ENCODE measurements at places on chromosomes 12 and 14.

DNA sequence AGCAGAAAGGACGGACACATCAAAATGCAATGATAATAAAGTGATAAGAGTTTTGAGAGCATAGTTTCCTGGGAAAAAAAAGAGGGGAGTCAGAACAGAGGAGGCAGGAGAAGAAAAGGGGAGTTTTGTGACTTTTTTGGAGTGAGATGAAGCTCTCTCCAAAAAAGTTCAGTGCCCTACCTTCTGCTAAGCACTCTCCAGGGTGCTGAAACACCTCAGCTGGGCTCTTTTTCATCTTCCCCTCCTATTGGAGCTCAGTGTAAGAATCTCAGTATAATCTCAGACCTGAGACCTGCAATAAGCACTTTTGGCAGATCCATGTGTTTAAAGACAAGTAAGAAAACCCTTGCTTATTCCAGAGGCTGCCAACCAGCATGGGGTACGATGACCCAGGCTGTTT lies 58.9 kb upstream of the SRRM4 start:
- no peak for DNase-seq

DNA sequence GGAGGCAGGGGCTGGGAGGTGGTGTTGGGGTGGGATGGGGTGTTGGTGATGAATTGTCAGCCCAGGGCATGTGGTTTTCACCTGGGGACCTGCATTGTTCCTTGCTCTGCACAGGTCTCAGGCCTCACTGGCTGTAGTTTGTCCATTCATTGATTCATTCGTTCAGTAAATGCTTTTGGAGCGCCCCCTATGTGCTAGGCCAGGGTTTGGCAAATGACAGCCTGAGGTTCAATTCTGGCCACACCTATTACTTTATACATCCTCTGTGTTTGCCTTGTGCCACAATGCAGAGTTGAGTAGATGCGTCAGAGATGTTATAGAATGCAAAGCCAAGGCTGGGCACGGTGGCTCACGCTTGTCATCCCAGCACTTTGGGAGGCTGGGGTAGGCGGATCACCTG lies 4.7 kb downstream of the ADCK1 start:
- DNase-seq, result no peak

DNA sequence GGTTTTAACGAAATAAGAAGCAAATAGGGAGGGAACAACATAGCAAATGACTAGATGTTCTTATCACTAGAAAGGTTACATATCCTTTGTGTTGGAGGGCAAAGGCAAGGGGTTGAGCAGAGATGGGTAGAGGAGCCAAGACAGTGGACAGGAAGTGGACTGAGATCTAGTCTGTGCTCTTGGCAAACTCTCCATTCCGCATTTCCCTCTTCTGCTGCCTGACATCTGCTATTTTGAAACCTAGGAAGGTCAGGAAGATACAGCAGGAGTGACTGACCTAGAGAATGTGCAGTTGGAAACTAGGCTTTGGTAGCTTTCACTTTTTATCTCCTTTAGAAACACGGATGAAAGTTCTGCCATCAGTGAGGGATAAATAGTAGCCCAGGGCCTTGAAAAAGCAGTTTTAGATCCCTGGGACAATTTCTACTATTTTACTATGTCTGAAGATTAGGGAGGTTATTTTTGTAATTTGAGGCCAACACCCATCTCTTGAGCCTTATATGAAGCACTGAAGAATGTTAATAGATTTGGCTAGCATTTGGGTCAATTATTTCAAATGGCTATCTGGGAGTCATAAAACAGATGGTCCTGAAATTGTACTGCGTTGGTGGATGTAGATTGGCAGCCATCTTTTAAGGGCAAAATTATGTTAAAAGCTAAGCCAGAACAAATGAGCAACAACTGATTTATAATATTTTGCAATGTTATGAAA lies 410.3 kb downstream of the PCNX1 start:
- no peak for DNase-seq

DNA sequence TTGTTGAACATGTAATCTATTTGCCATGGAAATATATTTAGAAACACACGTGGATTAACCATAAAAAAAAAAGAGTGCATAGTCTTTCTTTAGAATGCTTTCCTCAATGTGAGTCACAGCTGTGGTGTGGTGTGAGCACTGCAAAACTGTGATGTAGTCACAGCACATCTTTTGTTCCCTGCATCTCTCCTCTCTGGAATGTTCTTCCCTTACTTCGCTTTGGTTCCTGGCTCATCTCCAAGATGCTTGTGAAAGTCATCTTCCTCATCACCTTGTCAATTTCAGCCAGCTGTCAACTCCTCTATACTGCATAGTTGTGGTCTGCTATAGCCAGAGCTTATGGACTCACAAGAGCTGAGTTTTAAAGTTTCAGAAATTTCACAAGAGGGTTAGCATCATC lies 60.2 kb downstream of the STAB2 start:
- DNase-seq, result no peak

DNA sequence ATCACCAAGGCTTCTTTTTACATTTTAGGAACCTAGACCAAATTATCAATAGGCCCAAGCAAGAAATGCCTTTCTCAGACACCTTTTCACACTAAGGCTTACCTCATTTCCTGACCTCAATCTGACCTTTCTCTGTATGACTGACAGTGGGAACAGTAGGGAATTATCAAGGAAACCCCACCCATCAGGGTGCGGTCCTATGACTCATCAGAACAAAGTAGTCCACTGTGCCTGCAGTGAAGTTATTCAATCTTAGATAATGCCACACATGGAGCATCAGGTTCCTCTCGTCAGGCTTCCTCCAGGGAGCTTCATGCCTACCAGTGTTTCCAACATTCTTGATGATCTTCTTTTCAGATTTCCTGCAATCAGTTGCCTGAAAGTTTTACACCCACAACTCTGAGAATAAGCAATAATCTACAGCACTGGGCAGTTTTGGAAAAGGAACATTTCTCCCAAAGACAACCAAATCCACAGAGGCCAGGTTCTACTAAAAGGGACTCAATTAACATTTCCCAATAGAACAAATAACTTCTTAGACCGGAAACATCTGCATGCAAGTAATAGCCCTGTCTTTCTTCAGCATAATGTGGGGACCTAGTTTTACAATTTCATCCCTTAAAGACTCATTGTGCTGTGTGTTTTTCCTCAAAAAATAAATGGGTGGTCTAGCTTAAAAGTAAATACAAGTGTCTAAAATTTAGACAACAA lies 35.9 kb upstream of the TMTC2 start:
- DNase-seq, result no peak

DNA sequence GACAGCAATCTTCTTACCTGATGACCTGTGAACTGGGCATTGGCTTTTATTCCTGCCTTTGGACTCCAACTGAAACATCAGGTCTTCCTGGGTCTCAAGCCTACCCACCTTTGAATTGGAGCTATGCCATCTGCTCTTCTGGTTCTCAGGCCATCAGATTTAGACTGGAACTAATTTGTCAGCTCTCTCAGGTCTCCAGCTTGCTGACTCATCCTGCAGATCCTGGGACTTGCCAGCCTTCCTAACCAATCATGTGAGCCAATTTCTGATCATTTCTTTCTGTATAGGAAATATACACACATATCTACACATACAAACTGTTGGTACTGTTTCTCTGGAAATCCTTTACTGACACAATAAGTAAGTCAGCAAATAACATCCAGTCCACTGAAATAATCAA lies 65.3 kb upstream of the TSPAN8 start:
- DNase-seq, result no peak

GRCh38 chr12:53963005-53963404 lies 8.3 kb downstream of the HOXC12 start:
- no peak for DNase-seq

DNA sequence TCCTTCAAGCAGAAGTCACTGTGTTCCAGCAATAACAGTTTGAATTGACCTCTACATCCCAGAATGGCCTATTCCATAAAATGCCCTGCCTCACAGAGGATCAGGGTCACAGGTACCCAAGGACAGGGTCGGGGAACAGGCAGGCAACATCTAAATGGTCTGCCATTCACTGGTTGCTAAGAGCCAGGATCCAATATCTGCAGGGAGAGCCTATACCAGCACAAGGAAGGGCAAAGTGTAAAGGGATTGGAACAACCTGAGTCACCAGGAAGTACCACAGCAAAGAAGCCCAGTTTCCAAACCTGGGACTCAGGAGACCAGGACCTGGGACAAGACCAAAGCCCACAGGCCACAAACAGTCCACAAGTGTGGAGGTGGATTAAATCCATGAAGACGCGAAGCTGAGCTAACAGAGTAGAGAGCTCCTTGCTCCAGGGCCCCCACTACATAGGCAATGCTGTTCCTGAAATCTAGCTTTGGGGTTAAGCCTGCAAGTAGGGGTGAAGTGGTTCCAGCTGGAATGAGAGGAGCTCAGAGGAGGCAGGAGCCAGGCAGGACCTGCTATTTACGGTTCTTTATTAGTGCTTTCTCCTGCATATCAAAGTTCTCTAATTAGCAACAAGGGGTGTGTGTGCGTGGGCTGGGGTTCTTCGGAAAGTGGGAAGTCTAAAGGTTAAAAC lies 274.3 kb downstream of the BCL11B start:
- DNase-seq, result no peak

All from GM19239 (cell line).